SIG-M5 (cell line): ENCODE measurements at places on chromosomes 12 and 14.

GRCh38 chr12:93894391-93895088, 217.4 kb downstream of the CRADD start:
- DNase-seq, result no peak

GRCh38 chr12:122987086-122987951, 6.8 kb downstream of the ARL6IP4 start:
- no peak for DNase-seq

DNA sequence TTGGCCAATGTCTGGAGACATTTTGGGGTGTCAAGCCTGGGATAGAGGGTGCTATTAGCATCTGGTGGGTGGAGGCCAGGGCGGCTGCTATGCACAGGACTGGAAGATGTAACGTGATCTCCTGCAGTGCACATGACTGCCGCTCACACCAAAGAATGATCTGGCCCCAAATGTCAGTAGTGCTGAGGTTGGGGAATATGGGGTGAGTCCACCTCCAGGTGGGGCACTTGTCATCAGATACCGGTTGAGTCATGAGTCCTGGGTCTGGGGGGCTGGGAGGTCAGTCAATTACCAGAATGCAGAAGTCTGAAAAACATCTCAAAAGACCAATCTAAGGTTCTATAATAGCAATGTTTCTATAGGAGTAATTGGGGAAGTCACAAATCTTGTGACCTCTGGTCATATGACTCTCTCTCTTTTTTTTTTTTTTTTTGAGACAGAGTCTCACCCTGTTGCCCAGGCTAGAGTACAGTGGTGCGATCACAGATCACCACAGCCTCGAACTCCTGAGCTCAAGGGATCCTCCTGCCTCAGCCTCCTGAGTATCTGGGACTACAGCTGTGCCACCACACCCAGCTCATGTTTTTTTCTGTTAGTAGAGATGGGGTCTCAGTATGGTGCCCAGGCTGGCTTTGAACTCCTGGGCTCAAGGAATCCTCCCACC, 6.0 kb upstream of the SDSL start:
- no peak for DNase-seq

DNA sequence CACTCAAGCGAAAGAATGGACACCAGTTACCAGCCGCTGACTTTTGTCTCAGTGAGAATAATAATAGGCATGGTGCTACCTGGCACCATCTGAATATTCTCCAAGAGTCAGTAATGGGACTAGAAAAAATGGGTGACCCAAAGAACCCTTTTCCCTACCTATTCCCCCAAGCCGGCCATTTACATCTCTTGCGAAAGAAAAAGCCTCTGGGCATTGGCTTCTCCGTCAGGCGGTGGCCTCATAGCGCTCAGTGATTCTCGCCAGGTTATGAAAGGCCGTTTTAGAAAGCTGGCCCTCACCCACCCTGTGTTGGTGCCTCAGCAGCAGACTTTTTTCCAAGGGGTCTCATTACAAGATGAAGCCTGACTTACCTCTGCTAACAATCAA, 523 bp upstream of the SLC6A15 start:
- DNase-seq, result no peak

DNA sequence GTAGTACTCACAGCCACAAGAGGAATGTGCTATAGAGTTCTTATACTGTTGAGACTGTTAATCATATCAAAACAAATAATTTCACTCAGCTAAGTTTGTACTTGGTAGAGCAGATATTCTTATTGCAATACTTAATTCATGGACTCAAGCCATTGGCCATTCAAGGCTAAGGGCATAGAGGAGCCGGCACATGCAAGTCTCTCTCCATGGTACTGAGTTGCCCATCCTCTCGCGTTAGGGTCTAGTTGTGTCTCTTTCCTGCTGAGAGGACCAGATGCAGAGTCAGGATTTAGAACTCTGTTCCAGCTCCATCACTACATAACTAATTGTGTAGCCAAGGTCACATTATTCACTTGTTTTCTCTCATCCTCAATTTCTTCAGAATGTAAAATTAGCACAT, 14.4 kb upstream of the TUNAR start:
- no peak for DNase-seq

- DNase-seq, result no peak
These were observed 693 bp upstream of the RIMKLB start for GRCh38 chr12:8697120-8697475.

DNA sequence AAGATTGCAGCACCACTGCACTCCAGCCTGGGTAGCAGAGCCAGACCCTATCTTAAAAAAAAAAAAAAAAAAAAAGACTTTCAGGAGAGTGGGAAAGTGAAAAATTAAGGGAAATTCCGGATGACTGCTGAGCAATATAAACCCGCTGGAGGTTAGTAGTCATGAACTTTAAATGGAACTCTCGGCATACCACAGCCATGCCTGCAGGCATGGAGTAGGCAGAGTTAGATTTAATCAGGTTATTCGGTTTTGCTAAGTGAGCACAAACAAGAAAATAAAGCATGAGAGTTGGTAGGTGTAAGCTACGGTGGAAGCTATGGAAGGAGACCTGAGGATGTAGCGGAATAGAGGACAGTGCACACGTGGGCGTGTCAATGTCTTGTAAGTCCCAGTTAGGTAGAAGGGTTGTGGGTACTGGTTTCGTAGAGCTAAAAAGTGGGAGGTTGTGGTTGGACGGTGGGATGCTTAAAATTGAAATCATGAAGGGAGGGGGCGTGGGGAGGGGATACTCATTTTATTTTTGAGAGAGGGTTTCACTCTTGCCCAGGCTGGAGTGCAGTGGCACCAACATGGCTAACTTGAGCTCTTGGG, 11.8 kb upstream of the TUBA1C start:
- no peak for DNase-seq

DNA sequence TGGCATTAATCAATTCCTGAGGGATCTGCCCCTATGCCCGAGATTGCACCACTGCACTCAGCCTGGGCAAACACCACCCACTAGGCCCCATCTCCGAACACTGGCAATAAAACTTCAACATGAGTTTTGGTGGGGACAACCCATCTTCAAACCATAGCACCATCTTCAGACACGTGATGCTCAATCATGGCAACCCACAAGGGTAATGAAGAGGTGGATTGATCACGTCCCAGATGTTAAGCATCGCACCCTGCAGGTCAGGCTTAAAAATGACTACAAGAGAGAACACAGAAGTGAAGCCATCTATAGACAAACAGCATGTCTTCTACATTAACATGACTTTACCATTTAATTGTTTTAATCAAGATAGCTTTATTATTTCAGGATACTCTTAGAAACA, 42.8 kb upstream of the DDHD1 start:
- DNase-seq, result no peak

DNA sequence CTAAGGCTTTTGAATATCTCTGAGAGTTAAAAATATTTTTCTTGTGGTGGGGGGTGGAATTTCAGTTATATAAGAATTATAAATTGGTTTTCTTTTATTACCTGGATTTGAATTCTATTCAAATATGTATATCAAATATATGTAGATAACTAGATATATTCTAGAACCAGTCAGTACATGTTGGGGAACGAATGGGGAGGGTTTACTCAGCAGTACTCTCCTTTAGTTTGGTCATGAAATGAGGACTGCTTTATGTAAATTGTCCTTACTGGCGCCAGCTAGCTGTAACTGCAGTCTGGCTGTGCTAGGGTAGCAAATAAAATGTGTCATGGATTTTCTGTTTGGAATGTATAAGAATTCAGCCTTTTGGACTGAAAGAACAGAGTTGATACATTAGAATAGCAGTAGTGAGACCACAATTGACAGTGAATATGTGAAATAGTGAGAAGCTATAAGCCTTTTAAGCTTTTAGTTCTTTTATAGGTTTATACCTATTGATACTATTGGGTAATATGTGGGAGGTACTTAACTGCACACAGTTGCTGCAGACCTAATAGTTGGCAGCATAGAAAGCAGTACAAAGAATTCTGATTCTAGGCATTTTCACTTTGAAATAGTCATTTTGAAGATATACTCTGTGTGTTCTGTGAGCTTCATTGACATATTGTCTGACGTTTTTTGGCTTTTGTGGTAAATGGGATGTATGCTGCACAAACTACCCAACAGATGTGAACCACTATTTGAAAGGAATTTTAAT, 29.0 kb downstream of the ATF7IP start:
- no peak for DNase-seq

DNA sequence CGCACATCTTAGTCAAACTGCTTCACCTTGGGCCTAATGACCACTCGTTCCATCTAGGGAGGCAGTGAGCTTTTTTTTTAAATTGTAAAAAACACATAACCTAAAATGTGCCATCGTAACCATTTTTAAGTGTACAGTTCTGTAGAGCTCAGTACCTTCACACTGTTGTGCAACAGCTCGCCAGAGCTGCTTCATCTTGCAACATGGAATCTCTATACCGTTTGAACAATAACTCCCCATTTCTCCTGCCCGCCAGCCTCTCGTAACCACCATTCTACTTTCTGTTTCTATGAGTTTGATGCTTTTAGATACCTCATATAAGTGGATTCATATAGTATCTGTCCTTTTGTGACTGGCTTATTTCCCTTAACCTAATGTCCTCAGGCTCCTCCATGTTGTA, 196.2 kb downstream of the CHST11 start:
- no peak for DNase-seq

DNA sequence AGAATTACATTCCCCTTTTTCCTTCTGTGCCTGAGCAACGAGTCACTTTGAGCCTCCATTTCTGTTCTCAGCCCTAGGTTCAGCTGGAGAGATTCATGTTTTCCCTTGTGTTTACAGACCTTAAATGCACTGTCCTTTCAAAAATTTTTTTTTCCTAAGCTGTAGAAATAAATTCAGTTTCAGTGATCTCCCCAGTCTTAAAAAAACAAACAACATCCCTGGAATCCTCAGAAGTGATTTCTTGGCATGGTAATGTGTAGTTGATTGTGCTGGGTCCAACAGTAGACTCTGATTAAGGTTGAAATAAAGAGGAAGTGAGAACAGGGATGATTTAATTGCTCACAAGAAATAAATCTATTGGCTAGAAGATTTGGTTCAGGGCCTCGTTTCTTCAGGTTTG, 89.3 kb downstream of the NTN4 start:
- DNase-seq, result no peak

DNA sequence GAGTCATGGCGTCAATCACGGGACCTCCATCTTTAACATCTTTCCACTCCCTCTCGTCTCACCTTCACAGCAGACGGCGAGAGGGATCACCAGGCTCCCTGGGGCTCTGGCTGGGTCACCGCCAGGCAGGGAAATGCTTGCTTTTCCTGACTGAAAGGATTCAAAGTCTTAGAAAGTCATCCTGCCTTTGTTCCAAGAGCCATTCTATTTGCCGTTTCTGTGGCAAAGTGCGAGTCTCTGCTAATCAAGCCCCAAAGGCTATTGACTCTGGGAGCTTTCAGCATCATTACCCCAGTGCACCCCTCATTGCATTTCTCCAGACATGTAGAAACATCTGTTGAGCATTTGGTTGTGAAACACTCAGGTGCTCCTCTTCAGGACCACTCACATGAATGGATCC, 69.6 kb downstream of the GSC start:
- no peak for DNase-seq

GRCh38 chr12:64160021-64160710, 61.9 kb downstream of the KICS2 start:
- DNase-seq, result no peak

DNA sequence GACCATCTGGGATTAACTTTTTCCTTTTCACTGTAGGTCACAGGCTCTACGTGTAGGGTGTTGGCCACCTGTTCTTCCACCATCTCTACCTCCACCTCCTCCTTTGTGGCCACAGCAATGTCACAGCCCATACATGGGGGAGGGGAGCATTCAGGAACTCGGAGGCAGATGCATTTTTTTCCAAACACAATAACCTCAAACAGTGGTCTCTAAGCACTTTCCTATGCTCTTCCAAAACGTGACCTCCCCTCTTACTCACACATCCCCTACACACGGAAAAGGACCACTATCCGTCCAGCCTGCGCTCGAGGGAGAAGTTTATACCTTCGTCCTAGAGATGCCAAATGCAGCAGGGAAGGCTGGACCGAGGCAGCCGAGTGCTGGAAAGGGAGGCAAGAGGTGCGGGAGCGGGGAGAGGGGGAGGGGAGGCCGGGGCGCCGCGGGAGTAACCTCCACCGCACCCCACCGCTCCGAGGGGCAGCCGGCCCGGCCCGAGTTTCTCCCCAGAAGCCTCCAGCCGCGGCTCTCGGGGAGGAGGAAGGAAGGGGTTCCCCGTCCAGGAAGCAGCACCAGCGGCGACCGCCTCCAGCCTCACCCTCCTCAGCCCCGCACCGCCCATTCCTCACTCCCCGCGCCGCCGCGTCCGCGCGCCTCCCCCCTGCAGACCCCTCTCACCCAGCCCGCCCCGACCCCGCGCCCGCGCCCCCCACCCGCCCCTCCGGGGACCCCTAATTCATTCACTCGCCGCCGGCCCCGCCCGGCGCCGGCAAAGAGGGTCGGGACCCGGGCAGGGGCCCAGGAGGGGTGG, 594 bp downstream of the KRAS start:
- no peak for DNase-seq

DNA sequence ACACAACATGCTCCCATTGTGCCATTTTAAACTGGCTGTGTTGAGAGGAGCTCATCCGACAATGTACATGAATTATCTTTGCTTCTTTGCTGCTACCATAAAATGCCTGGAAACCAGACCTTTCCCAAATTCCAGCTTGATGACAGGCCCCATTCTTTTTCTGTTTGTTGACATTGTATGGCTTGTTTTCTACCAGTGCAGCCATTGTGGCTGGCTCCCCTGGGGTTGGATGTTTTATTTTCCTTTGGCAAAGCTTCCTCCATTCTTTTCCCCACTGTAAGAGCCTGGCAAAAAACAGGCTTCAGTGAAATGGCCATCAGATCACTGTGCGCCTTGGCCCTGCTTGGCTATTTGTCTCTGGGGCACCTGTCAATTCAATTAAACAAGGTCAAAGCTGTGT, 532.5 kb downstream of the VRK1 start:
- DNase-seq, result no peak

DNA sequence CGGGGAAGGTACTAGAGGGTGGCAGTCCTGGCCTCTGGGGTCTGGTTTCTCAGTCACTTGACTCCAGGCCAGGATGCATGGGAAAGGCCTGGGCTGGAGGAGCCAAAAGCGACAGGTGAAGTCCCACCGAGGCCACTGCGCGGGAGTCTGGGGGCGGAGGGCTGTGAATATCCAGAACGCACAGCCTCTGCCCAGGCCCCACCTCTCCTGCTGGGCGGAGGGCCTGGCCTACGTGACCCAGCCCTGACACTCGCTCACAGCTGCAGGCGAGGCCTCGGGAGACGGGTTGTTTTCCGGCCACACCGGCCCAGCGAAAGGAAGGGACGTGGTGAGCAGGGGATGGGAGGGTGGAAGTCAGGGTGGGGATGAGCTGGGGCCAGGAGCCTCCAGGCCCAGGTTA, 91.2 kb downstream of the RFLNA start:
- DNase-seq, result no peak

DNA sequence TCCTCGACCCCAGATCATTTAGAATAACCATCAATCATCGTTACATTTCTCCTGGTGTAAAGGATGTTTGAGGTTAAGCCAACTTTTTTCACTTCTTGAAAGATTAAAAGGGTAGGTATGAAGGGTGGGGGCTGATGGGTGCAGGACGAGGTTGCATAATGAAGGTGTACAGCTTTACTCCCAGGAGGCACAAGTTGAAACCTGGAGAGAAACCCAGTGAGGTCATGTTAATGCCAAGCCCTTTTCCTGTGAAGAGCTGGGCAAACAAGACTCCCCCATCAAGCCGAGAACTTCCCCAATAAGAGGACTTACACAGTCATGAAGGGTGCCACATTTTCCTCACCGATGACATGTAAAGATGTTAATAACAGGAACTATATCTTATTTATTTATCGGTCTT, 84.3 kb downstream of the FZD10 start:
- no peak for DNase-seq

- DNase-seq, result no peak
These were observed 365.5 kb upstream of the GARIN6 start for GRCh38 chr12:99282086-99282485.

- no peak for DNase-seq
These were observed 128.4 kb upstream of the SSTR1 start for GRCh38 chr14:38079268-38079667.
